ENCODE measurements at places on chromosomes 5 and 9.

DNA sequence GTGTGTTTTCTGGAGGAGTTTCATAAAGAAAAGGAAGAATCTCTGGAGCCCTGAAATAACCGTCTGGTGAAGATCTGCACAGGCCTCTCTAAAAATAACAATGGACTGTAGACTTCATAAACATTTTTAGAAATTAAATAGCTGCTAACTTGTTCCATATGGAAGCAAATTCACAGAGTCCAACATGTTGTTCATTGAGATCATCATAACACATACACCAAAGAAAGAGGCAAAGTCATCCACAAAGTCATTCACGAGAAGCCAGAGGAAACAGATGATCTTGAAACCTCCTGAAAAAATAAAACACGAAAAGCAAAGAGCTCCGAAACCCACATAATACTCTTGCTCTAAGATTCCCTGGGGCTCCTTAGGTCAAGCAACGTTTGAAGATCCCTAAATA, 347.8 kb downstream of the EFNA5 start:
- DNase-seq = no peak

DNA sequence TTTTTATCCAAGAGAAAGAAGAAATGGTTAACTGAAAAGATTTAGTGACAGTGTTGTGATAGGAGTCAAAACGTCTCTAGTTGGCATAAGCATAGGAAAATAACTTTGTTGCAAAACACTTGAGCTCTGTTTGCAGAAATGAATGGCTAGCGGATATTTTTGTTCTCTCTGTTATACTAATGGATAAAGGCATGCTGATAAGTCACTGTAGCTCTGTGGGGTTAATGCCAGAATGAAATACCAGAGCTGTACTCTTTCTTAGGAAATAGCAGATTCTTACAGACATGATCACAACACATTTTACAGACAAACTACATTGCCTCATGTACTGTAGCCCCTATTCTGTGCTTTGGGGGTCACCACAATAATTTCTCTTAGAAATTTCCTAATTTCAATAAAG, 202.8 kb downstream of the DMRTA1 start:
- no peak for DNase-seq

DNA sequence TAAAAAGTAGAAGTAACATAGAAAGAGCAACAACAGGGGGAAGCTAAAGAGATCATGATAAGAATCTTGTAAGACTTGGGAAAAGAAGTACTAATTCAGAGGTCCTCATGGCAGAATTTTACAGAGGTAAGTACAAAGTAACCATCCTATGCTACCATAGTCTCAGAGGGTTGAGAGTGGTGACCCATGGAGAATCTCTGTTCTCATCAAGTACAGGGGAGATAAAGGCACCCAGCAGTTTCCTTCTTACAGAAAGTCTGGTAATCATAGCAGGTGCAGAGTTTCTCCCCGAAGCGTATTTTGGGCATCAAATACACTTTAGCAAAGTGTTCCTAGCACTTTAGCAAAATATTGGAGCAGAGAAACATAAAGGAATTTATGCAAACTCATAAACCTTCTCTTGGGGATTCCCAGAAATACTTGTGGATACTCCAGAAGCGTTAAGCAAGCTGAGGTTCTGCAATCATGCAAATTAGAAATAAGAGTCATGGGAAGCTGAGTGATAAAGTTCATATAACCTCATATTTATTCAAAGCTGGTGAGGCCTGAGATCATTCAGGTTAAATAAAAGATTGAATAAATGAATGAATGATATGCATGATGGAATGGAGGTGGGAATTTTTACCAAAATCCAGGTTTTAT, 101.0 kb upstream of the SMC2 start:
- no peak for DNase-seq

DNA sequence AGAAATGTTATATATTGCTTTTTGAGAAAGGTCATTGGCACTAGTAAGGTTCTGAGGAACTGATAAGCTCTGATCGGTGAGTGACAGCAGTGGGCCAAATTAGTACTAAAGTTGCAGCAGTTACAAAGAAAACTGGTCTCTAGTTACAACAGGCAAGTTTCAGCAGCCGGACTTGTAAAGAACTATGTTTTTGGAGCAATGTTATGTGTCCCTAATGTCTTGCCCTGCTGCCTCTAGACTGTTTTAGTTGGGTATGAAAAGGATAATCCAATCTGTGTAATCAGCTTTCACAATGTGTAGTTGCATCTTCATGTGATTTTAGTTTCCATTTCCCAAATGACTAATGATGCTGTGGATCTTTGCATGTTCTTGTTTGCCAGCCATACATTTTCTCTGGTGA, 113.5 kb downstream of the CAMK4 start:
- no peak for DNase-seq

DNA sequence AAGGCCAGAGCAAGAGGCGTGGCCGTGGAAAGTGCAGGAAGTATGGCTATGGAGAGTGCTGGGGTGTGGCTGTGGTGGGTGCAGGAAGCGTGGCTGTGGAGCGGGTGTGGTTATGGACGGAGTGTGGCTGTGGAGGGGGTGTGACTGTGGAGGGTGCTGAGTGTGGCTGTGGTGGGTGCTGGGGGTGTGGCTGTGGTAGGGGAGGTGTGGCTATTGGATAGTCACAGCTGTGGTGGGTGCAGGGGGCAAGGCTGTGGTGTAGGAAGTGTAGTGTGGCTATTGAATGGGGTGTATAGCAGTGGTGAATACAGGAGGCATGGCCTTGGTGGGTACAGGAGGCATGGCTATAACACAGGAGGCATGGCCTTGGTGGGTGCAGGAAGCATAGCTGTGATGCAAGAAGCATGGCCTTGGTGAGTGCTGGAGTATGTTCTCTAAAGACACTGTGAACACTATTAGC, 40.8 kb upstream of the SPATA31C2 start:
- DNase-seq = no peak

- DNase-seq = no peak
Observed at GRCh38 chr5:177599731-177600507, at the start of gene B4GALT7. Gene B4GALT7 (plus strand): TSS chr5:177600132. CDS start chr5:177600211, 79 bp downstream.

DNA sequence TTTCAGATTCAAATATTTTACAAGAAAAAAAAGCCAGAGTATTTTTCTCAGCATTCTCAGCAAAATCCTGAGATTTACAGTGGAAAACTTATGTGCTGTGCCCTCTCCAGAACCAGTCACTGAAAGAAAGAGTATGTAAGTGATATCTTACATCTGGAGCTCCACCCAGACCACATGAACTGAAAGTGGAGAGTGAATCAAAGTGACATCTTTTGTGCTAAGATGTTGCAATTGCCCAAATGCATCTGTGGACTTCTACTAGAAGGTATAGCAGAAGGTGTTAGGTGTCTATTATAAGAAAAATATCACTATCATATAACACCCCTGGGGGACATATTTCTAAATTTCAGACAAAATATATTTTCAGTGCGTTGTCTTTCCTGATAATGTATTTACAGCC, 49.0 kb upstream of the RIC1 start:
- no peak for DNase-seq

- no peak for DNase-seq
Observed at GRCh38 chr9:89916001-89916597, 311.3 kb downstream of the GADD45G start.

DNA sequence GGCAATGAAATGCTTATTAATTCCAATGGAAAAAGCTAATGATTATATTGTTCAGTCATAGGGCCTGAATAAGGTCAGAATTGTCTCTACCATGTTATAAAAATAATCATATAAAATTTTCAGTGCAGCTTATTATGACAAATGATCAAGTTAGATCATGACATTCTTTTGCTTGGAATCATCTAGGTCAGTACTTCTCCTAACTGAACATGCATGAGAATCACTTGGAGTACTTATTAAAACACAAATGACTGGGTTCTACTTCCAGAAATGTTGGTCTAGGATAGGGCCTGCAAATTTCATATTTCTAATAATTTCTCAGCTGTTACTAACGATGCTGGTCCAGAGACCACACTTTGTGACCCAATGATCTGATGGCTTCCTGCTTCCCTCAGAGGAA, 806.0 kb upstream of the ZNF608 start:
- DNase-seq = no peak

- DNase-seq = no peak
Observed at GRCh38 chr5:160470437-160471361, 49.0 kb downstream of the PTTG1 start.

- no peak for DNase-seq
Observed at GRCh38 chr5:122258241-122258640, 53.8 kb upstream of the SNCAIP start.

All from SW 1271 (cell line).